ENCODE measurements at places on chromosomes 13 and 19.
A peak's percentile ranks its signal among the peaks of the same experiment; 100 is the strongest.

DNA sequence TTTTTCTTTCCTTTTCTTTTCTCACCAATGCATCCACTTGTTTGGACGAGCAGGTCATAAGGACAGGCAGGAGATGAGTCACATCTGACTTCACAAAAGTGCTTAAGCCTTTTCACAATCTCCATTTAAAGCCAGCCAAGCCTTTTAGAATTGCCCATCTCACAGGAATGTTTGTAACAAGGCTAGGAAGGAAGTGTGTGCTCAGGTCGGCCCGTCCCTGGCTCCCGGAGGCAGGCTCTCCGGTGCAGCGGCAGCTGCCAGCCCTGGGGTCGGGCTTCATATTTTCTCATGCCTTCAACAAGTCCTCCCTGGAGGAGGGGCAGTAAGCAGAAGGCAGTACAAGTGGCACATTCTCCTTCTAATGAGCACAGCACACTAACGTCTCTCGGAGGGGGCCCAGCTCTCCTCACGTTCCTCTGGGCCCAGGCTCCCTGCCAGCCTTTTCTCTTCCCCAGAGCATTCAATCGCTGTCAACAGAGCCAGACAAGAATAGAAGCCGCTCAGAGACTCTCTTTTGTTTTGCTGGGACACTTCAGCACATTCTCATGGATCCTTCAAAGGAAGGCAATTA is 180.5 kb downstream of the COL4A1 start:
- peak; percentile 79 for DNase-seq

- DNase-seq, result no peak
These were observed 191.6 kb downstream of the EFNB2 start for GRCh38 chr13:106343836-106344235.

DNA sequence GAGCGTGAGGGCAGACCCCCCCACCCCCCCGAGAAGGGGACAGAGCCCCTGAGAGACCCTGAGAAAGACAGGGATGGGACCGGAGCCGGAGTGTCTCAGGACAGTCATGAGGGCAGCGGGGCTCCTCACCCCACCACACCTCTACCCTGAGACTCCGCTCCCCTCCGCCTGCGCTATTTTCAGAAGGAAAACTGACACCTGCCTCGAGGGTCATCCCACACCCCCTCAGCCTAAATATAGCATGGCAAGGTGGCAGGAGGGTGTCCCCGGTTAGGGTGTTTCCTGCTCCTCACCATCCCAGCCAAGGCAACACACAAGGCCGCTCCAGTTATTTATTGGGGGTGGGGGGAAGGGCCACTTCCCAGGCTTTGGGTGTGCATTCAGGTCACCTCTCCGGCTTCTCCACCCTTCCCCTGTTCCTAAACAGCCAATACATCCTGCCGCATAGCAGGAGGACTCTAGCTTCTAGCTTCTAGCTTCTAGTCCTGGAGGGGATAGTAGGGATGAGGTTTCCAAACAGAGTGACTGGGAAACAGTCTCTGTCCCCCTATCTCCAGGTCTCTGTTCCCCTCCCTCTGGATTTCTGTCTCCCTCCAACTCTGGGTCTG is 1.4 kb upstream of the NTF4 start:
- DNase-seq, result no peak

DNA sequence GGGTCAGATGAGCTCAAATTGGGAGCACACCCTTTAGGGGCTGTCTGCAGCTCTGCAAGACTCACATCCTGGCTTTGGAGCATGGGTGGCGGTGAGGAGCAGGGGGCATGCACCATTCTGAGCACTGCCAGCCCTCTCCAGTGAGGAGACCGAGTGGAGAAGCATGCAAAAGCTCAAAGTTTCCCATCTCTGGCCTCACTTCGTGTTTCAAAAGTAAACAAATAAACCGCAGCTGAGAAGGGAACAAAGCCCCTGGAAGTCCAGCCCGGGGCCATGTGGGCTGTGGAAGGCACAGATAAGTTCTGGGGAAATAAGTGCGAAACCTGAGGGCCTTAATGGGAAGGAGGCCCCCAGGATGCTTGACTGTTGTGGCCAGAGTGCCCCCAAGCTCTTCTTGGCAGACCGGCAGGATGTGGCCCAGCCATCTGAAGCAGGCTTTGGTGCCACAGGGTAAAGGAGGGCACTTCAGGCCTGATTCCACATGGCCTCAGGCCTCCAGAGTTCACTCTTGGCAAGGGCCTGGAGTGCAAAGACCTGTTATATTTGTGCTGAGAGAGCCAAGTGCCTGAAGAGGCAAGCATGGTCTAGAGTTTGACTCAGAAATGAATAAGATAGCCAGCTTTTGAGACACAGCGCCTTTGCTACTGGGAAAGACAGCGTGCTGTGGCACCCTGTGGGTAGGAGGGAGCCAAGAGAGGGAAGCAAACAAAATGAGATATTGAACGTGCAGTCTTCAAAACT is 1.2 kb downstream of the MEDAG start:
- DNase-seq, result no peak

GRCh38 chr19:35644987-35645679 is 3.0 kb upstream of the COX6B1 start:
- peak; percentile 83 for DNase-seq
